Activated T-cell treated with anti-CD3 and anti-CD28 coated beads for 48 hours (primary cell): ENCODE measurements at places on chromosomes 6 and 20.

GRCh38 chr20:63894358-63895201 lies at the start of gene DNAJC5:
Gene DNAJC5, plus strand, starts transcription at chr20:63895126. Its CDS starts 33,220 bp downstream, at chr20:63928346.
- peak; percentile 97 for DNase-seq

DNA sequence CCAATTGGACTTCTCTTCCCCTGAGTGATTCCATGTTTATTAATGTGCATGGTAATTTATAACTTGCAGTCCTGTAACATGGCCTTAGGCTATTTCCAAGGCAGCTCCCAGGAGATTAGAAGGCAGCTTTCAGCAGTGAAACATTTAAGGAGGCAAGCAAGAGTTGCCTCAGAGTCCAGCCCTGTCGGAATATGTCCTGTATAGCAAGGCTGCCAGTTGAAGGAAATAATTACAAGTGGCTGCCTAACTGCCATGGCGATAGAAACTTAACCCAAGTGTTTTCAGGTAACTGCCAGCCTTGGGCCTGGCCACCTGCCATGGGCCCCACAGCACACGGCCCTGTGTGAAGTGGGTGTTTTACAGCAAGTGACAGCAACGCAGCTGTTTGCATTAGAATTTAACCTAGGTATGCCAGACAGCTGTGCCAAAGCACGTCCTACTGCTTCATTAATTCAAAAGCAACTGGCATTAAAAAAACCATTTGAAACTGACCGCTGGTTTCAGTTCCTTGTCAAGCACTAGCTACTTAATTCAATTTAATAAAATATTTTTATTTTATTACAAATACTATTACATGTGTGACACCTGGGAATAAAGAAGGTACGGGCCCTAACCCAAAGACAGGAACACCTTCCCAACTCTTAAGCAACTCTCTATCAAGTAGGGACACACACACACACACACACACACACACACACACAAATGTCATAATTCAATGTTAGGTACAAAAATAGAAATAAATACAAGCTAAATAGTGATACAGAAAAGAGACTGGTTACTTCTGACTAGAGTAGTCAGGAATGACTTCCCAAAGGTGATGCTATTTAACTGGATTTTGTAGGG lies 151.8 kb upstream of the HEY2 start:
- no peak for DNase-seq

GRCh38 chr6:53282234-53282633 lies 66.5 kb downstream of the ELOVL5 start:
- DNase-seq: no peak

DNA sequence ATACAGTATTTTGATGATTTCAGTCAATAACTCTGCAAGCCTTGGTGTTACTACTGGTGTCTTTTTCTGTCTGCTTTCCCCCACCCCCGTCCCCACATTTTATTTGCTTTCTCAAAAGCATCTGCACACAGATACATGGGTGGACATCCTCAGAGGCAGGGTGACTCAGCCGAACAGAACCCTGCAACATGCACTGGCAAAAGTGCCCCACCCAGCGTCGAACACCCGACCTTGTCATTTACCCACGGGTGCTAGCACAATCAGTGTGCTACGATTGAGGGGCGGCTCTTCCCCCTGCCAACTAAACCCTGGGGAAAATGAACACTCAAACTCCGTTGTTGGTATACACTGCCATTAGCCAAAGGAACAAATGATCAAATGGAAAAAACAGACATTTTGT lies 115.9 kb upstream of the NAA20 start:
- no peak for DNase-seq

GRCh38 chr20:57267158-57267821 lies 849 bp upstream of the BMP7 start:
- DNase-seq: no peak

DNA sequence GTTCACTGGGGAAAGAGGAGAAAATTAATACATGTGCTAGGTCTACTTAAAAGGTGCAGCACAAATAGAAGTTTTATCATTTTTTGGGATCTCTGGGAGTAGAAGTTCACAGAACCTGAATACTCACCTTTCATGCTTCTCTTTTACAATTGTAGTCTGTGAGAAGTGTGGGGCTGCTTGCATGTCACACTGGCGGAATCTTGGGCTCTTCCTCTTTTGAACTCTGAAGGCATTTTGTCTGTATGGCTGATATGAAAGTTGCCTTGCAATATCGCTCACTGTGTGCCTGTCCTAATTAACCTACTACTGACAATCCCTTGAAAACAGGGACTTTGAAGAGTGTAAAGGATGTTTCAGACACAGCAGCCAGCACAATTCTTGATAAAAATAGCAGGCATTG lies 65.9 kb upstream of the CLDN20 start:
- no peak for DNase-seq

- DNase-seq: no peak
These were observed 14.0 kb downstream of the EPB41L2 start for GRCh38 chr6:131048933-131049515.

DNA sequence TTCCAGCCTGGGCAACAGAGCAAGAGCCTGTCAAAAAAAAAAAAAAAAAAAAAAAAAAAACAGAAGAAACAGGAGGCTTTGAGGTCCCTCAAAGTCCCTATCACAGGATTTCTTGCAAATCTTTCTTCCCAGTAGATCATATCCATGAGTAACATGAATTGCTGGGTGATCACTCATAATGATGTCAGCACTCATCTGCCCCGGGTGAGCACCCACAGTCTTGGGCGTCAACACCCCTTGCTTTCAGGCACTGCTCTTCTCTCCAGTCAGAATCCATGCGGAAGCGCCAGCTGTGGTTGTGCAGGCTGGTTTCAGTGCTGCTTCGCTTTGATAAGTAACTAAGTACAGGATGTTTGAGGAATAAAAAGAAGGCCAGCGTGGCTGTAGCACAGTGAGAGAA lies 40.2 kb upstream of the INSM1 start:
- DNase-seq: no peak

GRCh38 chr6:32519118-32519909 lies 10.8 kb downstream of the HLA-DRB5 start:
- no peak for DNase-seq

- peak; percentile 67 for DNase-seq
These were observed 112.0 kb downstream of the HFE start for GRCh38 chr6:26199057-26199772.

- no peak for DNase-seq
These were observed 16.6 kb downstream of the LAMA2 start for GRCh38 chr6:128899341-128900050.

DNA sequence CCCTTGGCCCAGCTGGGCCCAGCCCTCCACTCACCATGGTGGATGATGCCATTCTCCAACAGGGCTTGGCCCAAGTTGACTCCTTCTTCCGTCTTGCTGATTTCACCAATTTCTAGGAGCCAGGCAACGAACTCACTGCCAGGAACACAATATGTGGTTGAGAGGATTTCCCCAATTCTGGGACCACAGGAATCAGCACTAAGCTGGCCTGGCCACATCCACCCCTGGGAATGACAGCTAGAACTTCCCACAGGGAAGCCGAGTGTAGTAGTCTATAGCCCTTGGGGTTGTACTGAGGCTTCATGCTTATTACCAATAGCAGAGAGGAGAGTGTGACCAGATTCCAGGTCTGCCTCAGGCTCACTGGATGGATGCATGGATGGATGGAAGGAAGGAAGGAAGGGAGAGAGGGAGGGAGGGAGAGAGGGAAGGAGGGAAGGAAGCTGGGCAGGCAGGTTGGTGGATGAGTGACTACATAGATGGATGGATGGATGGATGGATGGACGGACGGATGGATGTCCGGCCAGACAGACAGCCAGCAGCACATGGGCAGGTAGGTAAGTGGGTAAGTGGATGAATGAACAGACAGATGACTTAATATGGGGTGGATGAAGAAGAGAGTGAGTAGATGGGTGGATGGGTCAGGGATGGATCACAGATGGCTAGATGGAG lies 146.5 kb downstream of the PREX1 start:
- no peak for DNase-seq

DNA sequence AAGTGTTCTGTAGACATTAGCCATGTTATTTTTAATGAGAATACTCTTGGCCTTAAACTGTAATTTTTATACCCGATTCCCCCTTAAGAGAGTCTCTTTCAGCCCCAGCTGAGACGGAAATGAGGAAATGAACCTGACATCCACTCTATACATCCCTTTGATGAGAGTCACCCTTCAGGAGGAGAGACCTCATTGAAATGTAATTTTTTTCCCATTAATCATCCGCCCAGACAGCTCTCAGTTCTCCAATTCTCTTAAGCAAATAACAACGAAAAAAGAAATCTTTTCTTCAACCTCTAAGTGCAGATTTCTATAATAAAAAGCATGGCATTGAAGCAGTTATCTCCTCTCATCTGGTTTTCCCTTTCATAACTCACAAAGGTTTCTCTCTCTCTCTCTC lies 243.8 kb upstream of the PMEPA1 start:
- no peak for DNase-seq

DNA sequence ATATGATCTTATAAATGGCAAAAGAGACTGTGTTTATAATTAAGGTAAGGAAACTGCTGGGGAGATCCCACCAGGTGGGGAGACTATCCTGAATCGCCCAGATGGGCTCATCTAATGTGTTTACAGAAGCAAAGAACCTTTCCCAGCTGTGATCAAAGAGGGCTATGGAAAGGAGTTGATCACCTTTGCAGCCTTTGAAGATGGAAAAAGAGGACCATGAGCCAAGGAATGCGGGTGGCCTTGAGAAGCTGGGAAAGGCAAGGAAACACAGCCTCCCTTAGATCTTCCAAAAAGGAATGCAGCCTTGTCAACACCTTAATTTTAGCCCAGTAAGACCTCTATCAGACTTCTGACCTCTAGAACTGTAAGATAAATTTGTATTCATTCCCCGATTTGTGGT lies 66.5 kb upstream of the ADGRG6 start:
- no peak for DNase-seq

GRCh38 chr6:154157082-154157481 lies 118.0 kb downstream of the OPRM1 start:
- DNase-seq: no peak

DNA sequence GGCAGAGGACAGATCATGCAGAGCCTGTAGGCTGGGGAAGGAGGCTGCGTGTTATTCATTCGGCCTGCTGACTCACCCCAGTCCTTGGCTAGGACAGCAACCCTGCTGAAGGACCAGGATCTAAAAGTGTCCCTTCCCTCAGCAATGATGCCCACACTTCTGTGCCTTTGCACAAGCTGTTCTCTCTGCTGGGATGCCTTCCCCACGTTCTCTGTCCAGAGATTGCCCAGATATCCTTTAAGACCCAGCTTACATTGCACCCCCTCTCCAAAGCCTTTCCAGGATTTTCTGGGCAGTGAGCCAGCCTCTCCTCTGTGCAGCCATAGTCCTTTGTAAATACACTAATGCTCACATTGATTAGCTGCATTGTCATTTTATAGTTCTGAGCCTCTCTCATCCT lies 99.3 kb upstream of the CHD6 start:
- DNase-seq: no peak

DNA sequence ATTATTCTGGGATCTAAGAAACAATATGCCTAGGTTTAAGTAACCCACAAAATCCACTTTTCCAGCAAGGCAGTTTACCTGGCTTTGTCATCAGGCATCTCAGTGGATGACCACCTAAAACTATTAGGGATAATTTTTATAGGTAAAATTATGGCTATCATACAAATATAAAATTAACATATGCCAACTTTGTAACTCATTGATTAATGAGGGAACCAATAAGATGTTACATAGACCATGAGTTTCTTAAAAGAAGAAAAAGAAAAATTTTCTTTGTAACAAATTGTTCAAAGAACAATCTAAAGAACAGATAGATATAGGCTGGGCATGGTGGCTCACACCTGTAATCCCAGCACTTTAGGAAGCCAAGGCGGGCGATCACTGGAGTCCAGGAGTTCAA lies 49.7 kb upstream of the FILIP1 start:
- DNase-seq: no peak

DNA sequence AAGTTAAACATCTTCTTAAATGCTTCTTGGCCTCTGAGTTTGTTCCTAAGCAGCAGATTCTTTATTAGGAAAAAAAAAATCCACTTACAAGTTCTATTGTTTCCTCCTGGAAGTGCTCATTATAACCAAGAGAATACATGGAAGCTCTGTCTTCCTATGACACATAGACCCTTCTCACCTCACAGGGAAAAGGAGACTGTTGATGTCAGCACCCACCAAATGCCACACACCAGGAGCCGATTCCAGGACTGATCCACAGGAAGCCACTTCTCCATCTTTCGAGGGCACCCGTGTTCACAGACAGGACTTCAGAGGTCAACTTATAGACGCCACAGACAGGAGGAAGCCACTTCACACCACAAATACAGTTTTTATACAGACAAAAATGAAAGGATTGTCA lies 13.4 kb upstream of the BNIP5 start:
- DNase-seq: no peak

DNA sequence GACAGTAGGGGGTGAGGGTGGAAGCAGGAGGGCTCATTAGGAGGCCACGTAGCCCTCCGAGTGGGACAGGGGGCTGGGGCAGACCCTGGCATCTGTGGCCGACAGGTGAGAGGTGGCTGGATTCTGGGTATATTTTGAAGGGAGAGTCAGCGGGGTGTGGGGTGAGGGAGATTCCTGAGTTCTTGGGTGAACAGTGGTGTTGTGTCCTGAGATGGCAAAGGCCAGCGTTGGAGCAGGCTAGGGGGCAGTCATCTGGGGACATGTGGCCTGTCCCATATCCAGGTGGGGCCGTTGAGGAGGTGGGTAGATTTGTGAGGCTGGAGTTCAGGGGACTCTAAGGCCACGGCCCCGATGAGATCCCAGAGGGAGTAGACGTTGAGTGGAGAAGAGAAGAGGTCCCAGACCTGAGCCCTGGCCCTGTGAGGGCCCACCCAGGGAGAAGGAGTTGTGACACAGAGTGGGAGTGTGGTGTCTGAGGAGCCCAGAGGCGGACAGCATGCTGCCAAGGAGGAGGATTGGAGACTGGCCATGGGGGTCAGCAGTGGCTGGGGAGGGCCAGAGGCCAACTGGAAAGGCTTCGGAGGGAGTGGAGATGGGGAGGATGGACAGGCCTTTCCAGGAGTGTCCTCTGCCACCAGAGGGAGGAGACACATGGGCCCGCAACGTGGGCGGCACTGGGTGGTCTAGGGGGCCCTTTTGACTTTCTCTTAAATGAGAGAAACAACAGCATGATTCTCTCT lies 19.6 kb downstream of the PACSIN1 start:
- DNase-seq: no peak

GRCh38 chr6:129033581-129033980 lies 150.6 kb downstream of the LAMA2 start:
- no peak for DNase-seq

DNA sequence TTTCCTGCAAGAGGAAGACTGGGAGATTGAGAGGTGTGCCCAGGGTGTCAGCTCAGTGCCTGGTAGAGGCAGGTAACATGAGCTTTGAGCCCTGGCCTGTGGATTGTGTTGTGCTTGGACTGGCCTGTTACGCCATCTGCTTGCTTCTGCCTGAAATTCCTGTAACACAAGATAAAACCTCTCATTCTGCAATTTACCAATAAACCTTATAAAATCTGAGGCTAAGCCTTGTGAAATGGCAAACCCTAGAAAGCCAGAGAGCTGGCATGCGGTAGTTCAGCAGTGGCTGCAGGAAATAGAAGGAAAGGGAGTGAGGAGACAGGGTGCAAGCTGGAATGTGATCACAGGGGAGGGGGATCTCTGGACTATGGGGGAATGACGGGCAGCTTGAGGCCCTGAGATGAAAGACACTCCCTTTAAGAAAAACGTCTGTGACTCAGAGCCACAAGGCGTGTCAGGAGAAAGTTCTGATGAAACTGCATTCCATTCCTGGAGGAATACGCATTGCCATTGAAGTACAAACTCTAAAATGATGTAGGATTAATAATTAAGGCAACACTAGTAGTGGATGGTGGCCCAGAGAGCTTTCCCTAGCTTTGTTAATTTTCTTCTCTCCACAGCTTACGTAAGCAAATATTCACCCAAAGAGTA lies 26.3 kb upstream of the TFAP2A start:
- DNase-seq: no peak

GRCh38 chr6:161368514-161368913 lies 94.7 kb upstream of the AGPAT4 start:
- DNase-seq: no peak
